ENCODE measurements at places on chromosomes 6 and 20. TPM values are rescaled to one million over a fixed set of nuclear protein-coding genes. Genes with fewer than 3 reads are reported as not detected.

The MCHR2 gene
- not detected for total RNA-seq

The HSP90AB1 gene
- 963 TPM for total RNA-seq

The DACT2 gene
- total RNA-seq = not detected

The ENPP5 gene
- total RNA-seq = not detected

The WFDC2 gene
- total RNA-seq = not detected

The AGPAT4 gene
- 7.5 TPM for total RNA-seq

The KHDC1 gene
- 2.0 TPM for total RNA-seq

The MRS2 gene
- 31.3 TPM for total RNA-seq

The TRIM31 gene
- not detected for total RNA-seq

The KIF3B gene
- total RNA-seq = 23.6 TPM

The AVP gene
- total RNA-seq = not detected

The CALHM5 gene
- 11.4 TPM for total RNA-seq

The LPA gene
- total RNA-seq = not detected

The C6orf52 gene
- 1.1 TPM for total RNA-seq

The PIM1 gene
- total RNA-seq = 3.6 TPM

The LGSN gene
- total RNA-seq = not detected

The NOX3 gene
- not detected for total RNA-seq

The PSORS1C1 gene
- total RNA-seq = 3.3 TPM

The SYCP2L gene
- total RNA-seq = not detected

The ATAT1 gene
- 2.6 TPM for total RNA-seq

The SPATA25 gene
- 0.97 TPM for total RNA-seq

The DPPA5 gene
- not detected for total RNA-seq

The TDP2 gene
- 24.0 TPM for total RNA-seq

The GPR6 gene
- not detected for total RNA-seq

The THBS2 gene
- 3.6 TPM for total RNA-seq

The RHAG gene
- not detected for total RNA-seq

The GNMT gene
- total RNA-seq = not detected

The DEFB124 gene
- not detected for total RNA-seq

The FOXS1 gene
- not detected for total RNA-seq

The IPCEF1 gene
- total RNA-seq = not detected

The BMP6 gene
- 248 TPM for total RNA-seq

The PNPLA1 gene
- total RNA-seq = not detected

The TINAG gene
- total RNA-seq = 0.32 TPM

The ELOVL2 gene
- not detected for total RNA-seq

The SMLR1 gene
- total RNA-seq = not detected

The SLC22A3 gene
- total RNA-seq = 0.32 TPM

The TRIM39 gene
- 12.5 TPM for total RNA-seq

The CCN5 gene
- total RNA-seq = not detected

The TFAP2C gene
- total RNA-seq = not detected

The SIRPB1 gene
- total RNA-seq = 0.32 TPM

The TMEM244 gene
- not detected for total RNA-seq

Data from epithelial cell of umbilical artery (primary cell).